ENCODE measurements at places on chromosomes 5 and 9.

GRCh38 chr9:88391921-88392320 lies 3.7 kb downstream of the SPIN1 start:
- DNase-seq = no peak

GRCh38 chr9:100350188-100350587 lies 2.6 kb downstream of the TEX10 start:
- no peak for DNase-seq

GRCh38 chr5:109454731-109455505 lies 45.1 kb upstream of the PJA2 start:
- DNase-seq = no peak

- DNase-seq = no peak
These were observed 1024.8 kb downstream of the TLE1 start for GRCh38 chr9:80664327-80665210.

DNA sequence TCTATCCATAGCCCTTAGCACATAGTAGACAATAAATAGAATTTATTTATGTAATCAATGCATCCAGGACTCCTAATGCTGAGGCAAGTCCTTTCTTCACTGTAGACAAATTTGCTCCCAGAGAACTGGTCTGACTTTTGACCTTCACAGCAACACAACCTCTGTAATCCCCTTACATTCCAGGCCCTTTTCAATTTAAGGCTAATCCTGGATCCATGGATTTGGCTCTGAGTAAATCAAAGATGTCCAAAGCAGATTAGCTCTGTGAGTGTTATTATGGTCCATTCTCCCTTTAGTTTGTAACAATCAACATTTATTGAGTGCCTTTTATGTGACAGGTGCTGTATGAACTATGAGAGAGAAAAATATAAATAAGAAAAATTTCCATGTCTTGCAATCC lies 27.4 kb upstream of the TMC1 start:
- no peak for DNase-seq

DNA sequence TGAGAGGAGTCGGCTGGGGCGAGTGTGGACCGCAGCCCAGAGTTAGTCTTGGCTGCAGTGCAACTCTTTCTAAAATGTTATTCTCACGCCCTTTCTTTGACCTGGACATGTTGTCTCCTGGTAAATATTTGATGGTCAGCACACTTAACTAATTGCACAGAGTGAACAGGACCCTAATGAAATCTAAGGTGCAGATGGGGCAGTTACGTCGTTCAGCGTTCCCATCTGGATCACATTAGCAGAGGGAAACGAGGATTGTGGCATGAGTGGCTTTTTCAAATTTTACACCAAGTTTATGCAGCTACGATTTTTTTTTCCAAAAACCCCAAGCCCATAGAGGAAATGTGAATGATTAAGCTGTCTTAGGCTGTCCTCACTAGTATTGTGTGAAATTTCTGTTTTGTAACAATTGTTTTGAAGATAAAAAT lies 483 bp downstream of the C9orf85 start:
- DNase-seq = no peak

DNA sequence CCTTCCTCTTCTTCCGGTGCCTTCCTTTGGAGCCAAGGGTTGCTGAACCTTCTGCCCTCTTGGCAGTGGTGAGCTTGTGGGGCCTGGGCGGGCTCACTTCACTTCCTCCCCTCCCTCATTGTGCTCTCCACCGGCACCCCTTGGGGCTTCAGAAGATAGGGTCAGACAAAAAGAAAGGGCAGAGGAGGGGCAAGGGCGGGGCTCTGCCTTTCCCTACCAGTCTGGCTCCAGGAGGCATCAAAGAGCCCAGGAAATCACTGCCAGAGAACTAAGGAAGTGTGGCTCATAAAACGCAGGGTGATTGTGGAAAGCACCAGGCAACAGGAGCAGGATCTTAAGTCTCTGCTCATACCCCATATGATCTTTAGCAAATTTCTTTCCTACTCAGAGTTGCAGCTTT lies 34.8 kb downstream of the ACOT12 start:
- DNase-seq = no peak

DNA sequence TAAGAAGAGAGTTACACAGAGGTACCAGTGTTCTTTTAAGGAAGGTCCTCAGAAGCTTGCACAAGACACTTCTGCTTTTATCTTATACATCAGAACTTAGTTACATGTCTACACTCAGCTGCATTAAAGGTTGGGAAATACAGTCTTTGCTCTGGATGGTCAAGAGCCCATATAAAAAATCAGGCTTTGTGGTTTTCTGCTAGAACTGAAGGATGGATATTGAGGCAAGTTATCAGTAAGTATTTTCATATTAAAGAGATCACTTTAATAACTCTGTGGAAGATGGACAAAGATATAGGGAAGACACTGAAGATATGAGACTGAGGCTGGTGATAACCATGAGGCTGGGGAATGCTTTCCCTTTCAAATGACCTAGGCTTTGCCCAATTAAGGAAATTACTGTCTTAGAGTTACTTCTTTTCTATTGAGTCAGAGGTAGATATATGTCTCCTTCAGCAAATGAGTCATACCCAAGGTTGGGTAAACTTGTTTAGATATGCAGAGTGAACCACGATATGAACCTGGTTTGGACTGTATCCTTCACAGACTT lies 87.0 kb upstream of the TNC start:
- no peak for DNase-seq

GRCh38 chr9:78215706-78216105 lies 20.2 kb upstream of the CEP78 start:
- no peak for DNase-seq

GRCh38 chr5:140627972-140628371 lies 5.0 kb downstream of the CD14 start:
- DNase-seq = no peak

GRCh38 chr9:76662476-76663281 lies 101.6 kb upstream of the PCA3 start:
- no peak for DNase-seq

GRCh38 chr5:53507013-53507412 lies 26.6 kb downstream of the FST start:
- no peak for DNase-seq

DNA sequence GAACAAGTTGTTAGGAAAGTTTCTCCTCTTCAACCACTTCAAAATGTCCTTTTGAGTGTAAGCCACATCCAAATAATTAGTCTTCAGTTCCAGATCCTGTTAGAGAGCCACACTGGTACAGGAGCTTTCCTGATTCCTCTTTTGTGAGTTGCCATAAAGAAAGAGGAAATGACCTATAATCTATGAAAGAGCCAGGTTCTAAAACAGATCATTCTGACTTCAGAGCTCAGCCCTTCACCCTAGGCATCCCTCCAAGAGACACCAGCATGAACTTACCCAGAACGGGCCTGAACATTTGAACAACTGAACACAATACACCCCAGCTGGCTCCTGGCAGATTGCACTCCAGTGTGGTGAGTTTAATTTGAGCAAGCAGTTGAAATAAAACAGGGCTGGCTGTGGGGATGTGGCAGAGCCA lies 25.7 kb downstream of the SLC1A1 start:
- DNase-seq = no peak

DNA sequence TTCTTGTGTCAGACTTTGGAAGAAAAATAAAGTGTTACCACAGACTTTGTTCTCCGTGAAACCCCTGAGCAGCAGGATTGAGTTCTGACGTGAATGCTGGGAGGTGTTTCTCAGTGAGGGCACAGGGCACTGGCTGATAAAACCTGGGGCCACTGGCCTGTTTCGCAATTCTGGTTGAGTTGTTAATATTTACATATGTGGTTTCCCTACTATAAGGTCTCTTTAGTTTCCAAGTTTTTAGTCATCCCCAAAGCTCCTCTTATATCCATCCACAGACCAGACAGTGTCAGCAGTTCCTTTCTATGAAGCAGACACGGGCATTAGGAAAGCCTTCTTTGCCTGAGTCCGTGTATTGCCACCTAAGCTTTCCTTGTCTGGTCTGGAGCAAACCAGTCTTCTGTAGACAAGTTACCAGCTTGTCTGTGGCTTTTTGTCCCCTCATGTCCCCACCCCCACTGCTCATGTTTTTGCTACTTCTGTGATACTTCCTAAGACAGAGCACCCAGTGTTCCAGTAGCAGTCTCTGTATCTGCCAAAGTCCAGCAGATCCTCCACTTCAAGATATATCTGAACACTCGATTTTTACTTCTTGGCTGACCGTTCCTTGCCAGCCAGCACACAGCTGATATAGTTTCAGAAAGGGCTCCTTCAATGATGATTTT lies 42.0 kb downstream of the ACO1 start:
- no peak for DNase-seq

GRCh38 chr9:70260606-70261005 lies 1.8 kb downstream of the SMC5 start:
- DNase-seq = no peak

- DNase-seq = no peak
These were observed 652.6 kb downstream of the CCDC171 start for GRCh38 chr9:16205455-16205854.

GRCh38 chr9:15711531-15711930 lies 158.7 kb downstream of the CCDC171 start:
- DNase-seq = no peak

DNA sequence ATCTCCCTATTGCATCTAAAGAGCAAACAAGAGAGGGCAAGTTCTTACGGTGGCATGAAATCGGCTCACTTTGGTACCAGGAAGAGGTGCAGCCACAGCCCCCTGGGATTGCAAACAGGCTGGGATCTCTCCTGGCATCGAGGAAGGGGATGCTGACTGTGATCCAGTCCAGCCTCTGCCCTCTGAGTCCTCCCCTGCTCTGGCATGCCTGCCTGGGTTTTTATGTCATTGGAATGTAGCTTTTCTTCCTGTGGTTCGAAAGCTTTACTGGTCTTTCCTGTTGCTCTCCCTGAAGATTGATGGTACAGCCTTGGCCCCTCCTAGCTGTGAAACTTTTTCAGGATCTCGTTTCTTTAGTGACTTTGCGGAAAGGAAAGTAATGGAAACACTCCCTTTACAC lies 6.6 kb downstream of the SLC46A2 start:
- DNase-seq = no peak

- DNase-seq = no peak
These were observed 621 bp downstream of the CEP72 start for GRCh38 chr5:612498-613424.

DNA sequence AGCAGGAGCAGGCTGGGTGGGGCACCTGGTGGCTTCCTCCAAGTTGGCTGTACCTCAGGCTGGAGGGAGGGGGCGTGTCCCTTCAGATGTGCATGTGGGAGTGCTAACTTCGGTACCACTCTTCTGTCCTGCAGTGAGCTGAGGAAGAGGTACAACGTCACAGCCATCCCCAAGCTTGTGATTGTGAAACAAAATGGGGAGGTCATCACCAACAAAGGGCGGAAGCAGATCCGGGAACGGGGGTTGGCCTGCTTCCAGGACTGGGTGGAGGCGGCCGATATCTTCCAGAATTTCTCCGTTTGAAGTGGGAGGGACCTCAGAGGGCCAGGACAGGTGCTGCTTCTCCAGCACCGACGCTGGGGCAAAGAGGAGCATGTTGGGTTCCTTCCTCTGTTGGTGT lies 9.3 kb downstream of the NXNL2 start:
- no peak for DNase-seq

DNA sequence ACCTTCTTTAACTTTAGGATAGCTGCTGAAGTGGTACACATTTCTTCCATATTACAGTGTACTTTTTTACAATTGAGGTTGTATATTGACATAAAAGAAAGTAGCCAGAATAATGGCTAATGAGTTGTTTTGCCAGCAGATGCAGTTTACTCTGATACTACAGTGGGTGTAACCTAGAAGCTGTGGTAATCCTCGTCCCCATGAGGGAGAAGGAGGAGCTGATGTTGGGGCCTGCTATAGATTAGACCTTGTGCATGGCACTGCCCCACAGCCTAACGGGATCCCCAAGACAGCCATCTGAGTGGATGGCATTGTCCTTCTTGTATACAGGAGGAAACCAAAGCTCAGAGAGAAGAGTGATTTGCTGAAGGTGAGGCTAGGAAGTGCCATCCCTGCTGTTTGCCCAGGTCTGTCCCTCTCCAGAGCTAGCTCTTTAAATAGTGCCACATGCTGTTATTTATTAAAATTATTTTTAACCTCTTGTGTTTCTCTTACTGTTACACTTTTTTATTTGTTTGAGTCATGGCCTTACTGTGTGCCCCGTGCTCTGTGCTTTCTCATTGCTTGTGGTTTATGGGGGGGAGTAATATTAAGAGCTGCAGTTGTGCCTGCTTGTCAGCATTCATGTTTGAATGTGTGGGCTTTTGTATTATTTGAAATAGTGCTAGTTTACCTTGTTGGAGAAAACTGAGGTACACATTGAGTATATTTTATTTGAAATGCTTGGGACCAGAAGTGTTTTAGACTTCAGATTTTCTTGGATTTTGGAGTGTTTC lies 65.3 kb downstream of the ICE1 start:
- no peak for DNase-seq

DNA sequence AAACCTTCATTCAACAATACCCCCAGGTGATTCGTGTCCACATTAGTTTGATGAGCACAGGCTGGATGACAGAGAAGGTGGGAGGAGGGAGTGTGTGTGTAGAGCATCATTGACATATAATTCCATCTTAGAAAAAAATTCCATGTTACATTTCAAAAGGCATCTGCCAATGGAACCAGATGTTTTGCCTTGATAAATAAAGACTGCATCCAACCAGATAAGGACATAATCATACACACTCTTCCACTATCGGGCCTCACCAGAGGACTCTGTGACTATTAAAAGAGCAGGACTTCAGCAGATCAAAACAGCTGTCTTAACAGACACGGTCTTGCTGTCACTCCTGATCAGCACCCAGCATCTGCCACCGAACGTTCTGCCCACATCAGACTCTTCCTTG lies 96.4 kb upstream of the SPIN1 start:
- no peak for DNase-seq

GRCh38 chr9:91727316-91727861 lies 222.6 kb downstream of the ROR2 start:
- no peak for DNase-seq

DNA sequence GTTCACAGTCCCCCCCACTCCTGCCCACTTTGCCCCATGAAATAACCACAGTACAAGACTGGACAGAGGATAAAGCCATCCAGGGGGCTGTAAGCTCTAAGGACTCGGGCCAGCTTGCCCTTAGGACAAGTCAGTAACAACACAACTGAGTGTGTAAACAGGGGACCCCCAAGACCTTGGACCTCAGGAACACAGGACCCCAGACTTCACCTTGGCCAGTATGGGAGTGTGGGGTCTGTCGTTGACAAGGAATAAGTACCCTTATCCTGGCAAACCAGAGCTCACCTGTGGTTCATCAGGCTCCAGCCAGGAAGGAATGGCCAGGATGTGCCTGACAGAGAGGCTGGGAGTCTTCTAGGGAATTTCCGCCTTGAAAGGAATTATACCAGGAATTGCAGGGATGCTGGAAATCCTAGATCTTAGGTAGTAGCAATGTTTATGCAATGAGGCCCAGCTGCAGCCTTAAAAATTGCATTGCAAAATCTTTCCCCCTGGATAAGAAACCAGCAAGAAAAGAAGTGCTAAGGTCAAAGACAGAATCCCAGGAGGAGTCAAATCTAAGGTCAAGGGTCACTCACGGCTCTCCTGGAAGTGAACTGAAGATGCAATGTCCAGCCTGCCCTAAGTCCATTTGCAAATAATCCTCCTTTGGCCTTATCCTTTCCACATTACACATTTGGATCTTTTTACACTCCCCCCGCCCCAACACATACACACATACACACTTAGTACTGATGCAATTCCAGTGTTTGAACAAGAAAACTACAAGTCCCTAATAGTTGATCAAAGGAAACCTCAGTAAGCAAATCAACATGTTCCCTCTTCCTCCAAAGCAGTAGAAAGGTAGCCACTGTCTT lies 27.3 kb upstream of the TDRD7 start:
- DNase-seq = no peak

- DNase-seq = no peak
These were observed 103.3 kb upstream of the TAS2R1 start for GRCh38 chr5:9733486-9733885.

GRCh38 chr9:136006169-136006568 lies 45.0 kb upstream of the UBAC1 start:
- no peak for DNase-seq

GRCh38 chr5:107876261-107876660 lies 205.5 kb upstream of the EFNA5 start:
- no peak for DNase-seq
